Bone marrow (tissue), 2 donors: ENCODE measurements at places on chromosomes 3 and 15.

GRCh38 chr15:99424978-99425656 is 140.7 kb upstream of the MEF2A start:
- DNase-seq: peak; percentile 87

GRCh38 chr3:65732051-65732935 is 306.4 kb downstream of the MAGI1 start:
- no peak for DNase-seq

DNA sequence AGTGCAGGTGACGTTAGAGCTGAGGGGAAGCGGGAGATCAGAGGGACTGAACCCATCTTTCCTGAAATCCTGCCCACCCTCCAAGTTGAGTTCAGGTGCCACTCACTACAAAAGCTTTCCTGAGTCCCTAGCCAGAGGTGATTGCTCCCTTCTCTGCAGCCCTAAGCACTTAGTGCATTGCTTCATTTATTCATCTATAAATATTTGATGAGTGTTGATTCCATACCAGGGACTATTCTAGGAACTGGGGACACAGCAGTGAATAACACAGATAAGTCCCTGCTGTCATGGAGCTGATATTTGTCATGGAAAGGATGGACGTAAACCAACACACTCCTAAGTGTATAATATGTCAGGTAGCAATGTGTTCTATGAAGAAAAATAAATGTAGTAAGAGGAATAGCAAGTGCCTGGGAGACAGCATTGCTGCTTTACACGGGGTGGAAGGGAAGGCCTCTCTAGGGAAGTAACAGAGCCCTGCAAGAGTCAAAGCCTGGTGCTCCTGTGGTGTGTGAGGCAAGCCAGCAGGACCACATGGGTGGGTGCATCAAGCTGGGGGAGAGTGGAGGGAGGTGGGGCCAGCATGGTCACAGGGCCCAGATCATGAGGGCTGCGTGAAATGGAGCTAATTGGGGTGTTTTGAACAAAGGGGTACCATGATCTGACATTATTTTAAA is 18.6 kb downstream of the ALPK3 start:
- no peak for DNase-seq

DNA sequence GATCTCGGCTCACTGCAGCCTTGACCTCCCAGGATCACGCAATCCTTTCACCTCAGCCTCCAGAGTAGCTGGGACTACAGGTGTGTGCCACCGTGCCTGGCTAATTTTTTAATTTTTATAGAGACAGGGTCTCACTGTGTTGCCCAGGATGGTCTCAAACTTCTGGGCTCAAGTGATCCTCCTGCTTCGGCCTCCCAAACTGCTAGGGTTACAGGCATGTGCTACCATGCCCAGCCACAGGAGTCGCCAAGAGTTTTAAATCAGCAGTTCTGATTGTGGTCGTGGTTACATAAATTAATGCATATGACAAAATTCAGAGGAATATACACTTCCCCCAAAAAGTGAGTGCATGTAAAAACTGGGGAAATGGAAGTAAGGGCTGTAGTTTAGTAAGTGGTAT is 32.9 kb downstream of the MEGF11 start:
- no peak for DNase-seq

- no peak for DNase-seq
These were observed 9.4 kb upstream of the BUB1B start for GRCh38 chr15:40151499-40151898.

DNA sequence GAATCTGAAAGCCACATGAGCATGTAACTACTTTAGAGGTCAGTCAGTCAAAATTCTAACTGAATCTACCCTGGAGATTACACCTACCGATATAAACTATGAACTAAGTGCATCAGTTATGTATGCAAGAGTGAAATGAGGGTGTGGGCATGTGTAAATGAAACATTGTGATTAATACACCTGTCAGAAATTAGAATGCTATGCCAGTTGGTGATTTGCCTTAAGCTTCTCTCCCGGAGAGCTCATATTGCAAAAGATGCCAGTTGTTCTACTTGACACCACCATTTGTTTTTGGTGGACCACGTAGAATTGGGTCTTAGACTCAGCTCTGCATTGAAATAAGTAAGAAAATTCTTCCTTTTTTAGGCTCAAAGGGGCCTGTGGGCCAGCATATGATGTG is 91.0 kb upstream of the KBTBD8 start:
- DNase-seq: no peak

GRCh38 chr3:181541414-181541813 is 170.3 kb upstream of the SOX2 start:
- DNase-seq: no peak

DNA sequence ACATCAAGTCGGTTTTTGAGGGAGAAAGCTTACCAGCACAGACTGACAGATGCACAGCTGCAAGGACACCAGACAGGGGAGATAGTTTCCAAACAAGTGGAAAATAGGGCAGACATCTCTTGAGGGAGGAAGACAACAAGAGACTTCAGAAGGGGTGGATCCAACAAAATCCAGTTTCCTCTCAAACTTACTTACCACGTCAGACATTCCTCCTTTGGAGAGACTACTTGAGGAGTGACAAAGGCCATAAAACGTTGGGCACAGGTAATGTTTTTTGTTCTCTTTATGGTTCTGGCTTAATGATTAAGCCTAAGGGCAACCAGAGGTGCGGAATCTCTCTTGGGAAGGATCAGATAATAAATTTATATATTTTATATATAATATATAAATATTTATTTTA is 76.1 kb downstream of the CD200 start:
- no peak for DNase-seq

DNA sequence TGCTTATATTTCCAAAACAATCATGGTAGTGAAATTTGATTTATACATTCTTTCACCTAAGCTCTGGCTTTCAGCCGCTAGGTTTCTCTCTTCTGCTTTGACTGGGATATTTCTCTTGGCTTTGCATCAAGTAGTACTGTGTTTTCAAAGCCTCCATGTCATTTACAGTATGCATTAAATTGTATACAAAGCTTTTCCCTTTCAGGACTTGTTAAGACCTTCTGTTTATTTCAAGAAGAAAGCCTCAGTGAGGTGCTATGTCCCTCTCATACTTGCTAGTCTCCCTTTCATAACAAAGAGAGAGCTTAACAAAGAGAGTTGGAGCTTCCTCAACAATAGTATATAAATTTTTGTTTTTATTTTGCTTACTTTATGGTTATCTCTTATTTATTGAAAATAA is 84.2 kb upstream of the SLC25A26 start:
- no peak for DNase-seq

DNA sequence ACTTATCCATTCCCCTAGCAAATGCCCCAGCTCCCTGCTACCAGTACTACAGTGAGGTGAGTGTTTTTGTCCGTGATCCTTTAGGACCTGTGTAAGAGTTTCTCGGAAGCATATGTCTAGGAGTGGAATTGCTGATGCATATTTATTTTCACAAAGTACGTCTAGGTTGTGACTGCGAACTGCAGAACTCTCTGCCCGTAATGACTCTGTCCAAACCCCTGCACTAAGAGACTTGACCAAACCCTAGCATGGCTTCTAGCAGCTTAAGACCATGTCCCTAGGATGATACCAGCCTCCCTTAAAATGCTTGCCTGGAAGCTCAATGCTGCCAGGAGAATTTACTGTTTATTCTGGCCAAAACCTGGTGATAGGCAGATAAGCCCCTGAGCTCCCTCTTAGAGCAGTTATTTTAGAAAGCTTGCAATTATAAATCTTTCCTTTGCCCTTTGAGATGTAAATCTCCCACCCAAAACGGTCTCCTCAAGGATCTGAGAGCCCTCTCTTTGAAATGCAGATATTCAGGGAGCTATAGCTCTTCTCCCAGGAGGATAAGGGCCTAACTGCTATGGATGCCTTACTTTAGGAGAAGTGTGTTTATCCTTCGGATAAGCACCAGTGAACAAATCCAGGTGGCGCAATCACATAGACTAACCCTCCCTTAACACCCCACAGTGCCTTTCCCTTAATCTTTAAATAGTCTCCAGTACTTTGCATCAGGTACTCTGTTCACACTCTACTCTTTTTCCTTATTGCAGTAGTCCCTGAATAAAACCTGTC is 14.7 kb upstream of the CA12 start:
- no peak for DNase-seq

- no peak for DNase-seq
These were observed 348.6 kb upstream of the CDIN1 start for GRCh38 chr15:36230776-36231175.

- no peak for DNase-seq
These were observed 123.2 kb downstream of the PDCD6IP start for GRCh38 chr3:33921608-33922007.

GRCh38 chr3:18645619-18646018 is 220.5 kb upstream of the SATB1 start:
- DNase-seq: no peak

GRCh38 chr3:188362405-188362831 is 208.5 kb downstream of the LPP start:
- no peak for DNase-seq

DNA sequence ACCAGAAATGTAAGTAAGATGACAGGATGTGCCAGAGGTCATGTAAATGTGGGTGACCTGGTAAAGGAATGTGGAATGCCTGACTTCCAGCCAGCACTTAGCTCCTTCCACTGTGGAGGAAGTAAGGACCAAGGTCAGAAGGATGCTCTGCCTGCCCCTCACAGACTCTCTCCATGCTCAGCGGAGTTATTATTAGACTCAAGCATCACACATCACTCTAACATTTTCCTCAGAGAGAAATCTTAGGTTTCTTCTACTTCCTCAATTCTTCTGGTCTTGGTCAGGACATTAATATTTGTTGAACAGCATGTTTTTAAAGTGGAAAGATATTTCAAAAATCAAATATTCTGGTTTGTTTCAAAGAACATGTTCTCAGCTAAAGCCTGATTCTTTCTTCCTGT is 231.4 kb upstream of the WNT5A start:
- DNase-seq: no peak

DNA sequence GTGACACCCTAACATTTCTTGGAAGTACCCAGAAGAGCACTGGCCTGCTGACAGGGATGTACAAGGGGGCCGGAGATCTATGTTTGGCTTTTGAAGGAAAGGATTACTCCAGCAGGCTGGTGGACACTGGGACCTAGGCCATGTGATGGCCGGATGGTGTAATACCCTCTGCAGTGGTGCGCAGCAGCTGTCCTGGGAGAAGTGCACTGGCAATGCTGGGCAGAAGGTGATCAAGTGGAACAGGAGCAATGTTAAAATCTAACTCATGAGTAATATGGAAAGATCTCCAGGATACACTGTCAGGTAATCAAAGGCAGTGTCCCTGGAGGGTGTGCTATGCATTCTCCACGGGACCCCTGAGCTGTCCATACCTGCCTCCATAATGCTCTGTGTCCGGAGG is 71.2 kb upstream of the POMGNT2 start:
- no peak for DNase-seq

GRCh38 chr3:110430146-110430545 is 641.5 kb upstream of the NECTIN3 start:
- no peak for DNase-seq

GRCh38 chr3:150410311-150411105 is 2.4 kb downstream of the TSC22D2 start:
- DNase-seq: no peak

GRCh38 chr3:194139071-194139813 is 3.3 kb downstream of the HES1 start:
- DNase-seq: no peak

DNA sequence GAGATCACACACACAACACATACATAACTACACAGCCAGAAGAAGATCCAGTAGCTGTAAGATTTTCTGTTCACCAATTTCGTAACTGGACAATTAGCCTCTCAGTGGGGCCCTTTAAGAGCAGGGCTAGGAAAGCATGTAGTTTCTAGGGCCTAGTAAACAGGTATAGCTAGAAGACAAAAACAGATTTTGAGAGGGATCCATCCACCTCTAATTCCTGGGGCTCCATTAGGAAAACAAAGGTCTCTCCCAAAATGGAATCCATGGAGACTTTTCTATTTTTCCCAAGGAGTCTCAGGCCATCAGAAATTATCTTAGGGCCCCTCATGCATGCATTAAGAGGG is 10.5 kb downstream of the KIF15 start:
- DNase-seq: no peak

- DNase-seq: no peak
These were observed 34.1 kb downstream of the CCDC191 start for GRCh38 chr3:114022145-114022802.

GRCh38 chr3:59313365-59313764 is 263.5 kb upstream of the CFAP20DC start:
- DNase-seq: no peak

GRCh38 chr3:112124907-112125607 is 8.0 kb downstream of the GCSAM start:
- no peak for DNase-seq

- DNase-seq: no peak
These were observed 686.2 kb upstream of the NR2F2 start for GRCh38 chr15:95644100-95644875.

GRCh38 chr3:30641416-30642251 is 35.2 kb downstream of the TGFBR2 start:
- no peak for DNase-seq

DNA sequence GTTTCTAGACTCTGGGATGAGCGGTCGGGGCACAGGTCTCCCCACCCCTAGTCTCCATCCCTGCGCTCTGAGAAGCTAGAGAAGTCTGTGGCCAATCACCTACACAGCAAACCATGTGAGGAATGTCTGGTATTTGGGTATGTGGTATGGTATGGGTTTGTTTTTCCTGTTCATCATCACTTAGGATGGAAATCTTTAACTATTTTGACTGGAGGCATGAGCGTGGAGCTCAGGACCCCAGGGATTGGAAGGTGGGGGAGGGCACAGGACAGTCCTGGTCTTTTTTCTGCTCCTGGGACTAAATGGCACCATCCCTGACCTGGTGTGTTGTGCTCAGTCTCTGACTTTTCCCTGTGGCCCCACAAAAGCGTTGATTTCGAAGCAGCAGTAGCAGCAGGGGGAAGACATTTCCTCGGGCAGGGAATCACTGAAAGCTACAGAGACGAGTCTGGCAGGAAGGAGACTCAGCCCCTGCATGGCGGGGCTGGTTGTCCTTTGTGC is 191.7 kb upstream of the TPM1 start:
- DNase-seq: no peak

- DNase-seq: no peak
These were observed 117.2 kb downstream of the UACA start for GRCh38 chr15:70646169-70646568.

- no peak for DNase-seq
These were observed 106.3 kb downstream of the STAG1 start for GRCh38 chr3:136645915-136646314.

DNA sequence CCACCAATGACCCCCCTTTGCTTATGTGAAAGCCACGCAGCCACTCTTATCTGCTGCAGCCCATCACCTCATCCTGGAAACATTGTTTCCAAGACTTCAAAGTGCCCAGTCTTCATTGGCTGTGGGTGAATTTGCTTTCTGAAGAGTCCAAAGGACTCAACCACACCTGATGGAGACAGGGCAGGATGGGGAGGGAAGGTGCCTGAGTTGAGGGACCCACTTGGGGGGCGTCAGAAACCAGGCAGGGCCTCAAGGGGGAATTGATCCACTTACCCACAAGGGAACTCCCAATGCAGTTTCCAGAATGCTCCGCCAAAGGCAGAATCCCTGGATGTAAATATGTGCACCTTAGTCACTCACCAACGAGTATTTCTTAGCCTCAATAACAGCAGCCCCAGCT is 147.9 kb upstream of the ATP2B2 start:
- no peak for DNase-seq
